ENCODE measurements at places on chromosomes 6 and 20.

GRCh38 chr20:10673176-10673841 lies 490 bp downstream of the JAG1 start:
- peak; percentile 87 for DNase-seq

GRCh38 chr20:8780915-8781314 lies 288.0 kb upstream of the PLCB4 start:
- no peak for DNase-seq

DNA sequence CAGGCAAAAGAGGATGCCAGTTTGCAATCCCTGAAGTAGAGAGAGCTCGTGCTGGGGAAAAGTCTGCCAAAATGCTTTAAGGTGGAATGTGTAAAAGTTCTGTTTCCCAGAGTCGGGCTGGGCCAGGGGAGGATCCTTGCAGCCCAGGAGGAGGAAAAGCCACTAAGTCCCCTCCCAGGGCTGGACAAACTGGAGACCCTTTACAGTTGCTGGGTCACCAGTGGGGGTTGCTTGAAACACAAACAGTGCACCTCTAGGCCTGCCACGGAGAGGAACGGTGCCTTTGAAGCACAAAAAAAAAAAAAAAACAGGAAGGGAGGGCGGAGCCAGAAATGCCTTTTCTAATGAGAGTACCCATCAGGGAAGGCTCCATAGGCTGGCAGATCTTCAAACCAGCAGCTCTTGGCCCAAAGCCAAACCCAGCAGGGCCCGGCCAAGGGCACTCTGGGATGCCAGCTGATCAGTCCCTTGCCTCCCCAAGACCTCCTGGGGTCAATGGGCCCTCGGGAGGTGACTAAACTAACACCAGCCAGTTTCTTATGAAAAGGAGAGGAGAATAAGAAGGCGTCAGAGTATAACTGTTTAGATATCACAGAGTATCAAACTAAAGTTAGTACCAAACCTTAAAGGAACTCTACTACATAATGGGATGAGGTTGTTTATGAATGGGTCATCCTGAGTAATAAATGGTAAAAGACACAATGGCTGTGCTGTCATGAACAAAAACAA lies 23.7 kb downstream of the HLA-A start:
- DNase-seq = peak; percentile 31

- DNase-seq = no peak
Observed at GRCh38 chr6:158849899-158850806, 31.0 kb upstream of the EZR start.

GRCh38 chr6:22240025-22240424 lies 56.8 kb downstream of the PRL start:
- no peak for DNase-seq

Data from neural progenitor cell (in vitro differentiated cells).